ENCODE measurements at places on chromosomes 13 and 19. TPM values are rescaled to one million over a fixed set of nuclear protein-coding genes. Genes with fewer than 3 reads are reported as not detected.

ZNF541 gene
- polyA plus RNA-seq = not detected

GRCh38 chr13:48641404-48641803 is 12.3 kb upstream of the CYSLTR2 start:
- no peak for DNase-seq

NALCN gene
- polyA plus RNA-seq = not detected

ZNF177 gene
- 0.49 TPM for polyA plus RNA-seq

UPK1A gene
- polyA plus RNA-seq = not detected
